ENCODE measurements at places on chromosomes 2 and 18.

- DNase-seq: no peak
Measured at GRCh38 chr2:201450954-201451291, 335 bp downstream of the TRAK2 start.

- DNase-seq: no peak
Measured at GRCh38 chr2:205715831-205716525, 33.7 kb downstream of the NRP2 start.

DNA sequence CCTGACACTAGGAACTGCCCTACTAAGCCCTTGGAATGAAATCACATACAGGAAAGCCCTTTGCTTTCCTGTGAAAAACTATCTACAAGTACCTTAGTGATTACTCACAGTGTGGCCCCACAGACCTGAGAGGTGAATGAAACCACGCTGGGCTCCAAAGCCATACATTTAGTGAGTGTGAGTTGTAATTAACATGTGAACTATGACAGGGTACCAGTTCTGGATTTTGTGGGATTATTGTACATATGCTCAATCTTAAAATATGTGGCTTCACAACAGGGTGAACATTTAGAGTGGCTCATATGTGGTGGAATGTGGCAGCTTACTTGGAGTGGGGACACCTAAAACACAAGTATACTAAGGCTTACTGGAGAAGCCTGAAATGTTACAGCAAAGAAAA lies 12.3 kb downstream of the KCTD1 start:
- no peak for DNase-seq

- no peak for DNase-seq
Measured at GRCh38 chr18:3870914-3871313, 420.9 kb downstream of the TGIF1 start.

GRCh38 chr2:205216580-205216979 lies 465.7 kb upstream of the NRP2 start:
- no peak for DNase-seq

- DNase-seq: no peak
Measured at GRCh38 chr2:11515490-11515981, 18.3 kb upstream of the GREB1 start.

DNA sequence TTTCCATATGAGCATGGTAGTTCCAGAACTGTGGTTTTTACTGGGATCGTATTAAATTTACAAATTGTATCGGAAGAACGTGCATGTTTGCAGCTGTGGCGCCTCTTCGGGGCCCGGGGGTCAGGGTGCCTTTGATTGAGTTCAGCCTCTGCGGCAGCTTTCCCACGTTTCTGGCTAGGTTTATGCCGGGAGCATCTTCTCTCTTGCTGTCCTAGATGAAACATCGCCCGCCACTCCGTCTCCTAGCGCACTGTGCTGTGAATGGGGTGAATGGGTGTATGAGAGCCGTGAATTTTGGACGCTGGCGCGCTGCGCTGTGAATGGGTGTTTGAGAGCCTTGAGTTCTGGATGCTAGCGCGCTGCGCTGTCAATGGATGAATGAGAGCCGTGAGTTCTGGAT lies 12.3 kb downstream of the PDCD1 start:
- no peak for DNase-seq

- no peak for DNase-seq
Measured at GRCh38 chr2:41856946-41857345, 190.9 kb upstream of the PKDCC start.

DNA sequence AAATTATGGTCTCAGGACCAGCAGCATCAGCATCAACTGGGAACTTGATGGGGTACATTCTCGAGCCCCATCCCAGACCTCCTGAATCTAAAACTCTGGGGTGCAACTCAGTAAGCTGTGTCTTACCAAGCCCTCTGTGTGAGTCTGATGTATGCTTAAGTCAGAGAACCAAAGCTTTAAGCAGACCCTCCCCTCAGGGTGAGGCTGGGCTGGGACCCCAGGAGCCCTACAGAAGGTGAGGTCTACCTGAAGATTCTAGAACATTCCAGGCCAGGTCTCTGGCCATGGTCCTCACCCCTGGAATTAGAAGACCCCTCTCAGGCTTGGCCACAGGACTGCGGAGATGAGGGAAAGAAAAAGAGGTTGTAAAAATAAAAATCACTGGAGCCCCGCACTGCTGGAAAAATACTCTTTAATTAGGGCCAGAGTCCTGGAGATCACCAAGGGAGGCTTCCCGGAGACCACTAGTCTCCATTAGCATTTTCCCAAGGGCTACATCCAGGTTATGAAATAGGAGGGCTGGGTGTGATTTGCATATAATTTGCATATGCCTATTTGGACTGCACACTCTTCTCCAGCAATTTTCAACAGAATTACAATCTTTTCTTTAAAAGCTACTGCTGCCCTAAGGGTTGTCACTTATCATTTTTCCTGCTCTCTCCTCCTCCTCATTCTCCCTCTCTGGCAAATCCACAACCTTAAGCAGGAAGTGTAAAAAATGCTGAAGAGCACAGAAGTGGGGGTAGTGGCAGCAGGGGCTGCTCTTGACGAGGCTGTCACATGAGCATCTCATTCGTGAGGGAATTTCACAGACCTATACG lies 100.2 kb downstream of the ZBTB7C start:
- DNase-seq: no peak

GRCh38 chr2:231388725-231389346 lies 6.7 kb upstream of the B3GNT7 start:
- no peak for DNase-seq

DNA sequence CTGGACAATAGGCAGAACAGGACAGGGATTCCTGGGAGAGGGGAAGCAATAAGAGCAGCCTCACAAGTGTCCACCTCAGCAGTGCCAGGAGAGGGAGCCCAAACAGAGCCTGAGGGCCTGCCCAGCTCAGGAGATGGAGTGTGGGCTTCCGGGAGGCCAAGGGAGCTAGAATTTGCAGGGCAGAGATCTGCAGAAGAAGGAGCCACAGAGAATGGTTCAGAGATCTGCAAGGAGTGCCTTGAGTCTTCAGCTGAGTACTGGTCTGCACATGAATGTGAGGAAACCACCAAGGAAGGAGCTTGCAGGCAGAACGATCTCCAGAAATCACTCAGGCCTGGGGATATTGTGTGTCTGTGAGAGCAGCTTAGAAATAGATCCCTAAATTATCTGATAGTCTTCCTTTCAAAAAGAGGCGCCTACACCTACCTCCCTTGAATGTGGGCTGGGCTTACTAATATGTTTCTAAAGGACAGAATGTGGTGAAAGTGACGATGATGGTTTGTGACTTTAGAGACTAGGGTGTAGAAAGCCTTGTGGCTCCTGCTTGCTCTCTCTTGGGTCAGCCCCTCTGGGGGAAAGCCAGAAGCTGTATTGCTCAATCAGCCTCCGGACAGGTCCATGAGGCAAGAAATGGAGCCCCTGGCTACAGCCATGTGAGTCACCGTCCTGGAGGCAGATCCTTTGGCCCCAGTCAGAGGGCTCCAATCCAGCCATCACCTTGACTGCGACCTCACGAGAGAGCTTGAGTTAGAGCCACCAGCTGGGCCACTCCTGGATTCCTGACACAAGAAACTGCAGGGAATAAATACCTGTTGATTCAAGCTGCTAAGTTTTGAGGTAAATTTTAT lies 7.6 kb upstream of the LPIN1 start:
- peak; percentile 34 for DNase-seq

DNA sequence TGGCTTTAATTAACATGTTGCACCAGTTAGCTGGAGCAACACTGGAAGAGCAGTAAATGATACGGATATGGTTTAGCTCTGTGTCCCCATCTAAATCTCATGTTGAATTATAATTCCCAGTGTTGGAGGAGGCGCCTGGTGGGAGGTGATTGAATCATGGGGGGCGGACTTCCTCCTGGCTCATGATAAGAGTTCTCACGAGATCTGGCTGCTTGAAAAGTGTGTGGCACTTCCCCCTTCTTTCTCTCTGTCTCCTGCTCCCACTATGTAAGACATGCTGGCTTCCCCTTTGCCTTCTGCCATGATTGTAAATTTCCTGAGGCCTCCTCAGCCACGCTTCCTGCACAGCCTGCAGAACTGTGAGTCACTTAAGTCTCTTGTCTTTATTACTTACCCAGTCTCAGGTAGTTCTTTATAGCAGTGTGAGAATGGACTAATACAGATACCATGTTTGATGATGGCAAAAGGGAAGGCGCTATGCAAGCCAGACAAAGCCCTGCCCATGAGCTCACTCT lies 963.6 kb downstream of the SOCS6 start:
- no peak for DNase-seq

DNA sequence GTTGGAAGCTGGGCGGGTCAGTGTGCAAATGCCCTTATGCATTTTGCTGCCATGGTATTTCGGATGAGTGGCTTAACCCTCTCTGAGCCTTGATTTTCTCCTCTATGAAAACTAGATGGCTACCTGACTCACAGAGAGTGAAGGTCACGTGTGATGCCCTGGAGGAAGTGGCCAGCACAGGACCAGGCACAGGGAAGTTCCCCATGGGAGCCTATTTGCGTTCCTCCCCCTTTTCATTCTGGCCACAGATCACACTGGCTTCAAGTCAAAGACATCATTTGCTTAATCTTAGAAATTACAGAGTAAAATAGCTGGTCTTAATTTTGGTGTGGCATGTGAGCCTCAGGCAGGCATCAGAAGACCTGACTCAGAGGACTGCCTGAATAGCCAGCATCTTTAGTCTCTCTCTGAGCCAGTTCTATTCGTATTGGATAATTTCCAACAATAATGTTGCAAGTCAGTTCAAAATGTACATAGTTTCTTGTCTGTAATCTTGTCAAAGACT lies 57.6 kb upstream of the CD302 start:
- no peak for DNase-seq

DNA sequence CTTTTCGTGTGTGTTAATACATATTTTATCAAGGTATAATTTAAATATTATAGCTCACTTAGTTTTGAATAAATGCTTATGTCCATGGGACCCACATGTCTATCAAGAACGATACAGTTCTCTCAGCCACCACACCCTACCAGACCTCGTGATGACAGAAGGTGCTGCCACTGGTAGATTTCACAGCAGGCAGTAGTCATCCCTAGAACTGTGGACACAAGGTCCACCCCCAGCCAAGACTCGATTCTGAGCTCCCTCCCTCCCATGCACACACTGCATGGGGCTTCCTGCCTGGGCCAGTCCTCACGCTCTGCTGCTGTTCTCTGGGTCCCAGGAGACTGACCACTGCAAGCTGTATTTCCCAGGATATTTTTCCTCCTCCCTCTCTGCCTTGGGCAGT lies 26.5 kb upstream of the CREB1 start:
- no peak for DNase-seq

DNA sequence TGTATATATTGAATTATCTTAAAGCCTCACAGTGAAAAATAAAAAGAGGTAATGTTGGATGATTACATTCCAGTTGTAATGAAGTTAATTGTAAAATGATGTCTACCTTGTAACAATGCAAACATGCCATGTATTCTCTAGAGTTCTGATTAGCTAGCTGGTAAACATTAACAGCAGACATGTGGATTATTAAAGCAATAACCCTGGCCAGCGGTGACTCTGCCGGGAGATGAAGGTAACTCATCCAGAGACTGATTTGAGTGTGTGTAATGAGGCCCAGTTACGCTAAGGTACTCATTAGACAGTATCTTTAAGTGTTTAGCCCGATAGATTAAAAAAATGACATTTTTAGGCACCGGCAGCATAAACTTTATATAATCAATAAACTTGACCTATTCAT lies 79.6 kb upstream of the REV1 start:
- no peak for DNase-seq

- no peak for DNase-seq
Measured at GRCh38 chr18:56306797-56307196, 331.6 kb downstream of the TXNL1 start.

GRCh38 chr2:17935242-17935885 lies 56.9 kb downstream of the KCNS3 start:
- DNase-seq: no peak

- DNase-seq: no peak
Measured at GRCh38 chr18:45588376-45589355, 26.6 kb upstream of the SLC14A2 start.

- no peak for DNase-seq
Measured at GRCh38 chr2:144274131-144274530, 245.8 kb downstream of the ZEB2 start.

GRCh38 chr2:11867926-11868325 lies 121.5 kb downstream of the LPIN1 start:
- no peak for DNase-seq

GRCh38 chr2:6443061-6443823 lies 422.5 kb downstream of the CMPK2 start:
- no peak for DNase-seq

DNA sequence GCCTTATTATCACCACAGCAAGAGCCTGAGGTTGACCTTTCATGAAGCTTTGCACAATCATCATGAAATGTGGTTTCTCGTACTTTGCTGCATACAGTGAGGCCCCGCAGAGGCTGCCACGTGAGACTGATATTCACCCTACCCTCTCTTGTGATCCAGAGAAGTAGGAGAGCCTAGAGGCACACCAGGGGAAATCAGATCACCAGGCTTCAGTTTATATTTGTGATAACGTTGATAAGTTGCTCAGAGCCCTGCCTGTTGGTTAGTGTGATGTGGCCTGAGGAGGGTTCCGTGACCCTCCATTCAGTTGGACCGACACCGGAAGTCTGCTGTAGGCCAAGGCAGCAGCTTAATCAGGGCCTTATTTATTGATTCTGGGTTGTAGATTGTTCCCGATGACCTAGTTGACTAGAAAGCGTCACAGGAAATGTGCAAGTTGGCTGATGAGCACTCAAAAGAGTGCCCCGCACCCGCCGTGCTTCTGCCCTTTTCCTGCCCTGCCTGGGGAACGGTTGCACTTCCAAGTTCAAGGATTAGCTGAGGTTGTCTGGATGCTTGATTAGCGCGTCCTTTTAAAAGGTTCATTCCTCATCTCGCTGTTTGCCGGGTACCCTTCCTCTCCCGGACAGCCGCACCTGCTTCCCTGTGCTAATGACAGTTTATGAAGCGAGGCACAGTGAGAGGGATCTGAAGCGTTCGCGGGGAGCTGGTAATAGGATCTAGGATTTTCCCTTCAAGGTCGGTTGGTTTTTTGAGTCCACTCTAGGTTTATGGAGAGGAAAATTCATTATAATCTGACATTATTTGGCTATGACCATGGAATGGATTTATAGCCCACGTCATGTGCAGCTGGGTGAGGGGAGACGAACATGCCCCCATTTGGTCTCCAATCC lies 146.4 kb downstream of the SH3RF3 start:
- no peak for DNase-seq

- DNase-seq: no peak
Measured at GRCh38 chr2:173159791-173160463, 84.3 kb downstream of the MAP3K20 start.

DNA sequence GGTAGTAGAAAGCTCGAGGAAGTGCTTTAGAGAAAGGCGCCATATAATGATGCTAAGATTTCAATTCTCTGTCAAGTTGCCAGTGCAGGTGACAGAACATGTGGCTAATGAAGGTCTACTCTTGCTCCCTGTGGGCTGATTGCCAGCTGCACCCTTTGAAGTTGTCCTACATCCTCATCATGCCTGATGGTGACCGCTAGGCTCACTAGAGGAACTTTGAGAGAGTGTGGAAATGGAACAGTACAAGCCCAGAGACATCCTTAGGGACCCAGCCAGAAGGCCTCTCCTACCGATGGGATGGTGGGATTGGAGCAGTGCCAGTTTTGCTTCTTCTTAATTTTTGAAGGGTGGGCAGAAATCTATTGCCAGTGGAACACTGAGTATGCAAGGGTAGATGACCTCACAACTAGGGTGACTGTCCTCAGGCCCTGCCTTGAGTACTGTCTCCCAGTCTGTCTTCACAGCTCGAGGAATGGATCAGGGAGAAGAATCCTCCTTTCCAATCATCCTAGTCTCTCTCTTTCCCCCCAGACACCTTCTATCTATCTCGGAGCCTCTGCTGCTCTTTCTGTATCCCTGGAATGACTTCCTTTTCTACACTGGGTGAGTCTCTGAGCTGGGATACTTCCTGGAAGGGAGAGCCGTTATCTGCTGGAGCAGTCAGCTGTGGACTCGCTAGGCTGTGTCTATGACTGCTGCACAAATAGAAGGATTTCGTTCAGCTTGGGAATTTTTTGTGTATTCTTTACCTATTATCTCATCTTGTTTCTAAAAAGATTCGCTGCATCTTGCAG lies 33.5 kb downstream of the LGALSL start:
- no peak for DNase-seq
